ENCODE measurements at places on chromosomes 6 and 20.
A peak's percentile ranks its signal among the peaks of the same experiment; 100 is the strongest.

DNA sequence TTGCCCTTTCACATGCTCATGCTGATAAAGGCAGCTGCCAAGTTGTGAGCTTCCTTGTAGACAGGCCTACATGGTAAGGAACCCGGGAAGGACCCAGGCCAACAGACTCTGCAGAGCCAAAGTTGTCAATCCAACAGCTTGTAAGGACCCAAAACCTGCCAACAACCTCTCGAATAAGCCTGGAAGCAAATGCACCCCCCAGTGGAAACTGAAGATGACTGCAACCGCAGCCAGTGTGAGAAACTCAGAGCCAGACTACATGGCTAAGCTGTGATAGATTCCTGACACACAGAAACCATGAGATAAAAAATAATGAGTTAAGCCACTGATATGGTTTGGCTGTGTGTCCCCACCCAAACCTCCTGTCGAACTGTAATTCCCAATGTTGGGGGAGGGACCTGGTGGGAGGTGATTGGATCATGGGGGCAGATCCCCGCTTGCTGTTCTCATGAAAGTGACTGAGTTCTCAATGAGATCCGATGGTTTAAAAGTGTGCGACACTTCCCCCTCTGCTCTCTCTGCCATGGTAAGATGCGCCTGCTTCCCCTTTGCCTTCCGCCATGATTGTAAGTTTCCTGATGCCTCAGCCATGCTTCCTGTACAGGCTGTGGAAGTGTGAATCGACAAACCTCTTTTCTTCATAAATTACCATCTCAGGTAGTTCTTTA lies 18.8 kb upstream of the CLPSL2 start:
- no peak for DNase-seq

DNA sequence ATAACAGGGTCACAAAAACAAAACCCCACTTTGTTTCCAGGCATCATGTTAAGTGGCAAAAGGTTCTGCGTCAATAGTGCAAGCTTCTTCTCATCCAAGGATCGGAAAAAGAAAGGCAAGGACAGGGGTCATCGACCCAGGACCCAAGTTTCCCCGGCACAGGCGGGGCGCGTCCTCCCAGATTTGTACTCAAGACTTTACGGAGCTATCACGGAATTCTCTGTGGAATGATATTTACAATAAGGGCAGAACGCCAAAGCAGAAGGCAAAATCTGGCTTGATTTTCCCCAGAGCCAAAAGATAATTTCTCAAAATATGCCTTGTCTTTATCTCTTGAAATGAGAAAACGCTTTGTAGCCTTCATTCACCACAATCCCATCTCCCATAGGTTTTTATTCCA lies 25.5 kb downstream of the PDE10A start:
- no peak for DNase-seq

DNA sequence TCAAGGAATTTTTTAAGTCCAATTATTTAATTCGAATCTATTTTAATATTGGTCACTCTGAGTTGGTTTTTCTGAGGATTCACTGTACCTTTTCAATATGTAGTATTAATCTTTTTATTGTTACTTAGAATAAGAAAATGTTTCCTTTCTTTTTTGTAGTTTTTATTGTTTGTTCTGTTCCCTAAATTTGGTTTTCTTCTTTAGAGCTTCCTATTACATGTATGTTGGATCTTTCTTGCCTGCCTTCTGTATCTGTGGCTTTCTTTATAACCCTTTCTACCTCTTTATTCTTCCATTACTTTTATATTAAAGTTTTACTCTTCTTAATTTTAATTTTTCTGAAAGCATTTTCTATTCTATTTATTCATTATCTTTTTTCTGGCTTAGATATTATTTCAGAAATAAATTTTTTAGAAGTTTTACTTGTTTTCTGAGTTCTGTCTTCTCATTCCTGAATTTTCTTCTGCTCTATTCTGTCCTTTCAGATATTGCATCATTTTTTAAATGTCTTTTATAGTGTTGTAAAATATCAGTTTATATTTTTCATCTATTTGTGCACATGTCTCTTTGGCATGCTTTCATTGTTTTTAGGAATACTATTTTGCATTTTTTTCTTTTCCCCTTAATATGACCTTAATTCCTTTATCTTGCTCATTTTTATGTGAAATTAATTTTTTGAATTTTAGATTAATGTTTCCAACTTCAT lies 33.6 kb upstream of the UST start:
- DNase-seq: no peak

DNA sequence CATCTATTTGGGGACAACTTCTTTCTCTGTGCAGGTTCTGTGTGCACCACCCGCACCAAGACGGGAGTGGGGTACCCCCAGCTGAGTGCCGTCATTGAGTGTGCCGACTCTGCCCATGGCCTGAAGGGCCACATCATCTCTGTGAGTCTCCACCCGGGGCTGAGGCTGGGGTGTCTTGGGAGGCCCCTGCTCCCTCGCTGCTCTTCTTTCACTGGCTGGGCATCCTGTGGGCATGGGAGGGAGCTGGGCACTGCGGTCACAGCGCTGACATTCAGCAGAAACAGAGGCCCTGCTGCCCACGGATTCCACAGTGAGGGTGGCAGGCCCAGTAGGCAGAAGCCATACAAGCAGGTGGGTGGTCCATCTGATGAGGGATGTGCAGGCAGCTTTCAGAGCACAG lies 40.4 kb downstream of the GMPR start:
- no peak for DNase-seq

- DNase-seq: no peak
These were observed 659.2 kb downstream of the HDGFL1 start for GRCh38 chr6:23228439-23229024.

DNA sequence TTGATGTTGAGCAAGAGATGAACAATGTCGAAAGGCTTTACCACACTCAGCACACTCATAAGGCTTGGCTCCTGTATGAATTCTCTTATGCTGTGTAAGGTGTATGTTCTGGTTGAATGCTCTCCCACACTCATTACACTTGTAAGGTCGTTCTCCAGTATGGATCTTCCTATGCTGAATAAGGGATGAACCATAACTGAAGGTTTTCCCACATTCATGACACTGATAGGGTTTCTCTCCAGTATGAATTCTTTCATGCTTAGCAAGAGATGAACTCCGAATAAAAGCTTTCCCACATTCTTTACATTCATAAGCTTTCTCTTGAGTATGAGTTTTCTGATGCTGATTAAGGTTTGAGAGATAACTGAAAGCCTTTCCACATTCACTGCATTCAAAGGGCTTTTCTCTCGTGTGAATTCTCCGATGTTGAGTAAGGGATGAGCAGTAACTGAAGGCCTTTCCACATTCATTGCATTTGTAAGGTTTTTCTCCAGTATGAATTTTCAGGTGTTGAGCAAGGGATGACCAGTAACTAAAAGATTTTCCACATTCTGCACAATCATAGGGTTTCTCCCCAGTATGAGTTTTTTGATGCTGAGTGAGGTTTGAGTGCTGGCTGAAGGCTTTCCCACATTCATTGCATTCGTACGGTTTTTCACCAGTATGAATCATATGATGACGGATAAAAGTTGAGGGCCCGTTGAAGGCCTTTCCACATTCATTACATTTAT lies 21.1 kb downstream of the ZNF184 start:
- DNase-seq: no peak

DNA sequence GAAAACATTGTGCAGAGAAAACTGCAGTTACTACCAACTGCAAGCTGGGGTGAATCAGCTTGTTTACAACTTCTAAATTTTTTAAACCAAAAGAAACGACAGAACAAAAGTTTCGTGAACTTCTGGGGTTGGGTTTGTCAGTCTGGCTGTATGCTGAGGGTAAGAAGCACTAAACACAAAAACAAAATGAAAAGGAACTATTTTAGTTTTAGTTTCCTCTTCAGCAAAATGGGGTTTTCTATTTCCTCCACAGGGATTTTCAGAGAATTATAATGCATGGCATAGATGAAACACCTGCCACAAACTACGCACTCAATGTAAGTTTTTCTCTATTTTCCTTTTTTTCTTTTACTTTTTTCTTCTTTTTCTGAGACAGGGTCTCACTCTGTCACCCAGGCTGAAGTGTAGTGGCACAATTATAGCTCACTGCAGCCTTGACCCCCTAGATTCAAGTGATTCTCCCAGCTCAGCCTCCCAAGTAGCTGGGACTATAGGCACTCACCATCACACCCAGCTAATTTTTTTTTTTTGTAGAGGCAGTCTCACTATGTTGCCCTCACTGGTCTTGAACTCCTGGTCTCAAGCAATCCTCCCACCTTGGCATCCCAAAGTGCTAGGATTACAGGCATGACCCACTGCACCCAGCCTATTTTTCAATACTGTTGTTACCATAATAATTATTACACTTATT lies 40.6 kb downstream of the CGA start:
- no peak for DNase-seq

DNA sequence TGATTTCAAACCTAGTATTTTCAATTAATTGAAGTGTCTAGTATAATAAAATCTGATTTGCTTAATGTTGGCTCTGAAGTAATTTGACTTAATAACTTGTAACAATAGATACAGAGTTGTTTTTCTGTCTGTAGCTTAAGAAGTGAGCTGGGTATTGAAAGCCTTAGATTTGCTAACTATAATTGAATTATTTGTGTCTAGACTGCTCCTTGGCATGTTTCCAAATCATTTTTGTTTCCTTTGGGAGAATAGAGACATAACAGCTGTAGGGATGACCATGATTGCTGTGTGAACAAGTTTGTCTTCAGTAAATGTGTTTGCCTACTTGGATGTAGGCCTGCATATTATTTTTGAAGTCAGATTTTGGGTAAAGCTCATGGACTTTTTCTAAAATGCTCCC lies 115.4 kb downstream of the SCAF8 start:
- DNase-seq: no peak

DNA sequence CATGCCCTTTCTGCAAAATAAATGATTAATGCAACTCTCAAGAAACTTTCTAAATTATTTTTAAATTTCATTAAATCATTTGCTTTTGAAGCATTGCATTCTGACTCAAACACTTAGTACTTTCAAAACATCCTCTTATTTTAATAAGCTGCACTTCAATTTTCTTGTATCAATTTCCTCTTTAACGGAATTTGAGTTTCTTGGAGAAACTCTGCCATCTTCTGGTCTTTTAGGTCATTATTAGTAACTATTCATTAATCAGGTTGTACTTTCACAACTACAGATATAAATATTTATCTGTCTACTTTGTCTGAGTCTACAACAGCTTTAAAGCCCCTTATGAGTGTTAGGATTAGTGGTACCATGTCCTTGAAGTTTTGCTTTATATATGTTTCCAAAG lies 30.2 kb downstream of the TMX4 start:
- no peak for DNase-seq

- DNase-seq: no peak
These were observed 349.3 kb downstream of the FARS2 start for GRCh38 chr6:5610640-5611039.

DNA sequence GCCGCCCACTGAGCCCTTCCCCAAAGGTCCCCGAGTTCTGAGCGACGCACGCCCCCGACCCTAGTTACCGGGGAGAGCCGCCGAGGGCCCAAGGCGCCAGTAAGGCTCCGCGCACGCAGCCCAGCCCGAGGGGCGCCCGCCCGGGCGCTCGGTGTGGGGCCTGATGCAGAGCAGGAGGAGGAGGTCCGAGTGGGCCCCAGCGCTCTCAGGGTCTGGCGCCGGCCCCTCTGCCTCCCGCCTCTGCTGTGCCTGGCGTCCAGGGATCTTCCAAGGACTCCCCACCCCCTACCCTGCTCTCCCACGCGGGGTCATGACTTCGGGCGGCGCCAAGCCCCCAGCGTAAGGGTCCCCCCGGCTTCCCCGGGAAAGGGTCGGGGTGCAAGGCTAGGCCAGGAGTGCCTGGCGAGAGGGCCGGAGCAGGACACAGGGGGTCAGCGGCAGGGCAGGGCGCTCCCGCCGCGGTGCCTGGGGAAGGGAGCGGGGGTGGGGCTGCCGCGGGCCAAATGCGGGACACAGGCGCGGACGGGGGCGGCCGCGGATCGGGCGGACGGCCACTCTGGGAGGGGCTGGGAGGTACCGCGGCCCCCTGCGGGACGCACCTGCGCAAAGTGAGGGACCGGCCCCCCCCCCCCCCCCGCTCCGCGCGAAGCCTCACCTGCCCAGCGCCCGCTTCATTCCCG lies 637 bp downstream of the ABHD12 start:
- DNase-seq: peak; percentile 50

DNA sequence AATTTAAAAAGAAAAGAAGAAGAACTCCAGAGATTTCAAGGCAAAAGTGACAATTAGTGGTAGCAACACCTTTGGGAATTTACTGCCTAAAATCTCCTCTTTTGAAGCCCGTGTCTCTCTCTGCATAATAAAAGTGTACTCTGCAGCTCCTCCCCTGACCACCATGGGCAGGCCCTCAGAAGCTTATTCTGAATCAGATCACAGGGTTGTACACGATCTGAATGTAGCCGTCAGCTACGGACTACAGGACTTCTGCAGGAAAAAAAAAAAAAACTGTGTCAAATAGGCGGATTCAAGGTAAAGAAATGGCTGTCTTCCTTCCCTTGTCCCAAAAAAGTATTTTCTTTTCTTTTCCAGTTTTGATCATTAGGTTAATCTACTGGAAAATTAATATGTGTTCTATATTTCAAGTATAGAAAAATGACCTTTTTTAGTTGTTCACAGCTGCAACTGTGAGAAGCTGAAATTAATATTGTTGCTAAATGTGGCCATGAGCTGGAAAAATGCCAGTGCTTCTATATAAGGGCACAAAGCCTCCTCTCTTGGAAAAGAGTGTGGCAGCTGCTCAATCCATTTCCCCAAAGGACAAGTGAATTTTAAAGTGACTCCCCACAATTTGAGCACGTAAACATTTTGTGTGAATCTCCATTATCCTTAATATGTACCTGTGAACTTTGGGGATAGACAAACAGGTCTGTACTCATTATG lies 397.4 kb downstream of the C6orf118 start:
- no peak for DNase-seq

DNA sequence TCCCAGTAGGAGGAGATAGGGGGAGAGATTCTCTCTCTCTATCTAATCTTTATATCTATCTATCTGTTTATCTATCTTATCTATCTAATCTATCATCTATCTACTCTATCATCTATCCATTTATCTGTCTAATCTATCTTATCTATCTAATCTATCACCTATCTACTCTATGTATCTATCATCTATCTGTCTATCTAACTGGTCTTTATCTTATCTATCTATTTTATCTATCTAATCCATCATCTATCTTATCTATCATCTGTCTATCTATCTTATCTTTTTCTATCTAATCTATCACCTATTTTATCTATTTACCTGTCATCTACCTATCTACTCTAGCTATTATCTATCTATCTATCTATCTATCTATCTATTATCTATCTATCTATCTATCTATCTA lies 109.4 kb downstream of the FNDC1 start:
- no peak for DNase-seq

DNA sequence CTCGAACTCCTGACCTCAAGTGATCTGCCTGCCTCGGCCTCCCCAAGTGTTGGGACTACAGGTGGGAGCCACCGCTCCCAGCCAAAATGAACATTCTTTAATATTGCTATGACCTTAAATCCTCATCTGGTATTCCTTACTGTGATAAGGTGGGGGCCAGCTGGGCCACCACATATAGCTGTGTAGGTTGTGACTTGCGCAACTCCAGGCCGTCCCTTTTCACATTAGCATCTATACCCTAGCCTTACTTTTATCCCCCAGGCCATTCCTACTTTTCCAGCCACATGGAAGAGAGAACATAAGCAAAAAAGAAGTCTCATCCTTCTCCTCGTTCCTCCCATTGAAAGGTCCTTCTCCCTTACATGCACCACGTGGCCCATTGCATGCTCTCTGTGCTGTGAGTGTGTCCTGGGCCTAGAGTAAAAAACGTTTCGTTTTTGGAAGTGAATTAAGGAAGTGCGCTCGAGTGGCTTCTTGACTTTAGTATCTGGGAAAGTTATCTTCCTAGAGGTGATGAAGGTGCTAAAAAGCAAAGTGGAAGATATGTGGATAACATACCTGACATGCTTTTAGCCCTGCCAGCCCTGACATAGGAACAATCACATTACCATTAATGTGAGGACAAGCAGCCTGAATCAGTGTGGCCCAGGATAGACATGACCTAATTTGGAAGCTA lies 56.8 kb upstream of the KIF13A start:
- no peak for DNase-seq

Data from activated T-cell treated with anti-CD3 and anti-CD28 coated beads, Interleukin-2, amount 50 U/mL, for 48 hours (primary cell).